Activated CD8-positive, alpha-beta memory T cell treated with anti-CD3 and anti-CD28 coated beads for 1 hour (primary cell): ENCODE measurements at places on chromosomes 1 and 21.

GRCh38 chr1:243513726-243514491 lies 258.1 kb downstream of the SDCCAG8 start:
- no peak for DNase-seq

DNA sequence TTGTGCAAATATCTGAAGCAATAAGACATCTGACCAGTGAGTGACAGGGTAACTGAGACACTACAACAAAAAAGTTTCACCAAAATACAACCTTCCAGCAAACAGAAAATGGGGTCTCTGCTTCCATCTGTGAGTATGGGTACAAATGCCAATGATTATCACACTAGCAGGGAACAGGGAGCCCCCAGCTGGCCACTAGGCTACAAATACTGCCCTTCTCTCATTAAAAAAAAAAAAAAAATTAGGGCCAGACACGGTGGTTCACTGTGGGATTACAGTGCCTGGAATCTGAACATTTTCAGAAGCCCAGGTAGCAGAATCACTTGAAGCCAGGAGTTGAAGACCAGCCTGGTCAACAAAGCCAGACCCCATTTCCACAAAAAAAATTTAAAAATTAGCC lies 48.4 kb upstream of the EDARADD start:
- no peak for DNase-seq

GRCh38 chr21:18058731-18059398 lies 185.8 kb upstream of the CHODL start:
- DNase-seq: no peak

- DNase-seq: no peak
Measured at GRCh38 chr1:235403593-235403992, 36.4 kb downstream of the TBCE start.

- no peak for DNase-seq
Measured at GRCh38 chr1:14666962-14667650, 68.6 kb downstream of the KAZN start.

DNA sequence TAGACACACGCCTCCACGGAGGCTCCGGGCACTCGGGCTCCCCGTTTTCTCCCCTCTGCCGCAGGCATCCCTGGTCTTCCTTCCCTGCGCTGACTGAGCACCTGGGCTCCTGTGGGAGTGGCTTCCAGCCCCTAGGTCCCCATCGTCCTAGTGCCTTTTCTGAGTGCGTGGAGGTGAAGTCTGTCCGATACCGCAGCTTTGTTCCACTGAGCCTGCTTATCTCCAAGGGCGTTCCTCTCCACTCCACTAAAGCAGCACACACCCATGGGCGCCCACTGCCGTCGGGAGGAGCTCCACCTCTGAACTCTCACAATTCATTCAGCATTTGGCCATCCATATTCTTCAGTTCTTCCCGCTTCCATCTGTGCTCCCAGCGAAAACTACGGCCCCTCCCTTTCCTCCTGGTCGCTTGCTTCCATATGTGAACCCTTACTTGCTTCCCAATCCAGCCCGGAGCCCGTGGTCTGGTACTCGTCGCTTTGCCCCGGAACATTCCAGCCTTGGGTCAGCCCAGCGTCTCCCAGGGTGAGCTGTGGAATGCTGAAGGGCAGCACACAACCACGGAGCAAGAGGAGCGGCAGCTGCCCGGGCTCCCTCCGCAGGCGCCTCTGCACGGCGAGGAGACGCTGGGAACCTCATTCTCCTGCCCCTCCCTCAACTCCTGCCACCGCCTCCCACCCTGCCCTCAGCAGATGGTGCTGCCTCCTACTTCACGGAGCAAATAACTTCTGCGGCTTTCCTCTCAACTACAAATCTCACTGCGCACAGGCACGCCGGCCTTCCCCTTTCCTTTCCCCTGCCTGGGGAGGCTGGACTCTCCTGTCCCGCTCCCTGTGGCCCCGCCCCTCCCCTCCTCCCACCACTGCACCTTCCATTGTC lies 27.5 kb downstream of the ATP8B2 start:
- no peak for DNase-seq

GRCh38 chr1:163876546-163876945 lies 554.8 kb downstream of the NUF2 start:
- DNase-seq: no peak

DNA sequence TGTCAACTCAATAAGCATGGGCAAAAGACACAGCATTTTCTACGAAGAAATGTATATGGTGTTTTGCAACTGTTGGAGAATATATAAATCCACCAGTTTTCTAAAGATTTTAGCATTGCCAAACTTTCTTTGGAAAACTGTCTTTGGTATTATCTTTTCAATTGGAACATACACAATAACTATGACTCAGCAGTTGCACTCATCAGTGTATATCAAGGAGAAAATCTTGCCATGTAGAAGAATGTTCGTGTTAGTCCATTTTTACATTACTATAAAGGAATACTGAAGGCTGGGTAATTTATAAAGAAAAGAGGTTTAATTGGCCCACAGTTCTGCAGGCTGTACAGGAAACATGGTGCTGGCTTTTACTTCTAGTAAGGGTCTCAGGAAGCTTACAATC lies 41.1 kb downstream of the PRKAA2 start:
- DNase-seq: no peak

DNA sequence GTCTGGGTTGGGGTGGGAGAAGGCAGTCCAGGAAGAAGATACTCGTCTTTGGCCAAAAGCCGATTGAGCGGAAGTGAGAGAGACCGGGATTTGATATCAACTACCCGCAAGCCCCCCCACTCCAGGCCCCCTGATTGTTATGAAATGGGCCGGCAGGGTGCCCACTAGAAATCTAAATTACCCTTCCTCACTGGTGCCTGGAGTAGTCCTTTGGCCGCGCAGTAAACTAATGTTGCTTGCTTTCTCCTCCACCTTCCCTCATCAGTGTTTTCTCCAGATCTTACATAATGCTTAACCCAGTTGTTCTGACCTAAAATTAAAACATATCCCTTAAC lies 119.2 kb upstream of the BARHL2 start:
- DNase-seq: no peak

- no peak for DNase-seq
Measured at GRCh38 chr1:34129630-34130029, 35.4 kb downstream of the CSMD2 start.

DNA sequence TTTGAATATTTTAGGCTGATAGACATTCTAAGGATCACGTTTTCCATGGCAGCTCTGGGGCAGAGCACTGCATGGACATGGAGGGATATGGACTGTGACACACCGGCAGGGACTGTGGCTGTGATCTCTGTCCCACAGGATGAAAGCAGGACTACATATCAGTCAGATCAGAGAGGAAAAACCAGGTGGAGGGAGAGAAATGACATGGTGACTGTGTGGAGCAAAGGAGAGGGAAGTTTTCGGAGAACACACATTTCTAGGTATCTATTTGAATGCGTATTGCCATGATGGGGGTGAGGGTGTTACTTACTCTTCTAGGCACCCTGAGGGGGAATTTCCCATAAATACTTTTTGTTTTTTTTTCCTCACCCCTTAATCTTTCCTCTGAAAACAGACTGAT lies 3.2 kb upstream of the CD1C start:
- DNase-seq: no peak

- no peak for DNase-seq
Measured at GRCh38 chr1:96934282-96934681, 212.7 kb downstream of the PTBP2 start.

GRCh38 chr1:16644193-16644481 lies 22.6 kb downstream of the RNU1-3 start:
- no peak for DNase-seq

DNA sequence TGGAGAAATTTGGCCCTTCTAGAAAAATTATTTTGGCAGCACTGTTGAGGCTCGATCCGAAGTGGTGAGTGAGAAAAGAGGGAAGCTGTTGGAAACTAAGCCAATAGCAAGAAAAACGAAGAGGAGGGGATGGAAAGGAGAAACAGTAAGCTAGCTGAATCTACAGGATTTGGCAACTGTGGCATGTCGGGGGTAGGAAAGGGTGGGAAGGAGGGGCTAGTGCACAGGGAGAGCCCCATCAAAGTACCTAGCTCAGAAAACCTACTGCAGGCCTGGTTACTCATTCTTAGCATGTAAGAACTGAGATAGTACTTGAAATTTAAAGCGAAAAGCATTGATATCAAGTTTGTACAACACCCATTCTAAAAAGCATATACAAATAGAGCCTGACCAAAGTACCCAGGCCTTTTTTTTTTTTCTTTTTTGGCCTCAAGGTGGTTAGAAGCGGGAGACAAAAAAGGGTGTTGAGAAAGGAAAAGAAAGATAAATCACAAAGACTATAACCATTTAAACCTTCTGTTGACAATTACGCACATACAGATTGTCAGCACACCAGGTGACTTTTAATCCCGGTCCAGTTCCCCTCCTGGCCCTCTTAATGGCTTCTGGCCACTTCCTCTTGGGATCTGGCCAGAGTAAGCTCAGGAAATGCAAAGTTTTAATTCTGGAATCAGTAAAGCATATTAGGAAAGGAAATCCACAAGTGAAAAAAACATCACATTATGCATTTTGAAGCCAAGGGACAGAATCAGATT lies 50.4 kb downstream of the SLC16A1 start:
- no peak for DNase-seq

DNA sequence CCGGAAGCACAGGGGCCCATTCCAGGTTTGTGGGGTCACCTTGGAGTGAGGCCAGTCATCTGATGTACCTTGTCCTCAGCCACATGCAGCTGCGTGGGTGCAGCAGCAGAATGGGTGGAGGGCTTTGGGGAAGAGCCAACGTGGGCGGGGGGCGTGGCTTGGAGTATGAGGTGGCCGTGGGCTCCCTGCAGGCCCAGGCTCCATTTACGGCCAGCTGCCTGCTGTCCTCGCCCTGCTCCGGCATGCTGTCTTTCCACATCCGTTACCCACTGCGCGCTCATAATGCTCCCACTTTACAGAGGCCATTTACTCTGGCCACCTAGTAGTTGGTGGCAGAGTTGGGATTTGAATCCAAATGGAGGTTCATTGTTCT lies 27.8 kb upstream of the TINAGL1 start:
- DNase-seq: no peak

DNA sequence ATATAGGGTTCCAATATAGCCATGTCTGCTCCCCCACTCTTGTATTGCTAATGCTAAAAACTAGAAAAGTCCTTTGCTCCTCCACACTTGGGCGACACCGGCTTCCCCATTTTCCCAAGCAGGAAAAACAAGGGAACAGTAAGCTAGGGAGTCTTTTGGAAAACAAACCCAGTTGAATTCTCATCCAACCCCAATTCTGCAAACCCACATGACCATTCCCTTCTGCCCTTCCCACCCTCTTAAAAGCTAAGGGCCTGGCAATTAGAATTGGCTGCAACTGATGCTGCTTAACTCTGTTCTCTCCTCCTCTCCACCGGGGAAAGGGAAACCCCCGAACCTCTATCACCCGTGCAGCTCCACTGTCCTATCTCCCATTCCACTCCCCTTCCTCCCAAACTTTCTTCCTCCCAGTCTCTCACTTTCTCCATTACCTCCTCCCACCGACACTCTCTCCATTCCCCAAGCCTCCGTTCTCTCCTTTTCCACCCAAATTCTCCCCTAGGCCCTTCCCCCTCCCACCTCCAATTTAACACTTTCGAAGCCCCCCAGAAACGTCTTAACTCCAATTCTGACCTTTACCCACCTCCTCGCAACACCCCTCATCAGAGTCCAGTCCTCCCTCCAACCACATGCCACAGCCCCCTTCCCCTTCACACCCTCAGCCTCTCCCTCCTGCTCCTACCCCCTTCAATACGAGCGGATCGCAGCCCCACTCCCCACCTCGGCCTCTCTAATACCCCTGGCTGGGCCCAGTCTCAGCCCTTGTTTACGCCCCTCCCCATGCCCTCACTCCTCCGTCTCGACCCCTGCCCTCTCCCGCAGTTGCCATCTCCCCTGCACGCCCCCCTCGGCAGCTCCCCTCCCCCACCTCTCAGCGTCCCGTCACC lies 701 bp downstream of the DEDD start:
- no peak for DNase-seq

DNA sequence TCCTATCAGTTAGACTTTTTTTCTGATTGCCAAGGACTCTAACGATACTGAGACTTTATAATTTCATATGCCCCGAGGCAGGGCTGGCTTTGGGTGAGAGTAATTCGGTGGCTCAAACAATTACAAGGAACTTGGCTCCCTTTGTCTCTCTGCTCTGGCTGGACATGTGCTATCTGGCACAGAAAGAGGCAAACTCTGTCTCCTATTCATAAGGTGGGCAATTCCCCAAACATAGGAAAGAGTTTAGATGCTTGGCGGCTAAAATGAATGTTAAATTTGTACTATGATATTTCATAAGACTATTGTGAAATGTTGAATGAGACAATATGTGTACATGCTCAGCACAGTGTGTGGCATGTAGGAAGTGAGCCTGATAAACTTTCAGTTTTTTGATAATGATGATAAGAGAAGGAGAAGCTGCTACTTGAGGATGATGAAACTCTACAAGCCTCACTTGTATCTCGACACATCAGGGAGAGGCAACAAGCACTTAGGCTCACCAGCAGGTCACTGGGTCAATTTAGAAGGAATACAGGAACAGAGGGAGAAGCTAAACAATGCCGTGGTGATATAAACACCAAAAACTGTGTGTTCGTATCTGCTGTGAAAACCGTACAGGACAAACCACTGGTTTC lies 12.6 kb upstream of the NTPCR start:
- DNase-seq: no peak

- no peak for DNase-seq
Measured at GRCh38 chr1:211724687-211725196, 49.3 kb upstream of the NEK2 start.

- no peak for DNase-seq
Measured at GRCh38 chr1:37922767-37923550, 23.9 kb downstream of the INPP5B start.

DNA sequence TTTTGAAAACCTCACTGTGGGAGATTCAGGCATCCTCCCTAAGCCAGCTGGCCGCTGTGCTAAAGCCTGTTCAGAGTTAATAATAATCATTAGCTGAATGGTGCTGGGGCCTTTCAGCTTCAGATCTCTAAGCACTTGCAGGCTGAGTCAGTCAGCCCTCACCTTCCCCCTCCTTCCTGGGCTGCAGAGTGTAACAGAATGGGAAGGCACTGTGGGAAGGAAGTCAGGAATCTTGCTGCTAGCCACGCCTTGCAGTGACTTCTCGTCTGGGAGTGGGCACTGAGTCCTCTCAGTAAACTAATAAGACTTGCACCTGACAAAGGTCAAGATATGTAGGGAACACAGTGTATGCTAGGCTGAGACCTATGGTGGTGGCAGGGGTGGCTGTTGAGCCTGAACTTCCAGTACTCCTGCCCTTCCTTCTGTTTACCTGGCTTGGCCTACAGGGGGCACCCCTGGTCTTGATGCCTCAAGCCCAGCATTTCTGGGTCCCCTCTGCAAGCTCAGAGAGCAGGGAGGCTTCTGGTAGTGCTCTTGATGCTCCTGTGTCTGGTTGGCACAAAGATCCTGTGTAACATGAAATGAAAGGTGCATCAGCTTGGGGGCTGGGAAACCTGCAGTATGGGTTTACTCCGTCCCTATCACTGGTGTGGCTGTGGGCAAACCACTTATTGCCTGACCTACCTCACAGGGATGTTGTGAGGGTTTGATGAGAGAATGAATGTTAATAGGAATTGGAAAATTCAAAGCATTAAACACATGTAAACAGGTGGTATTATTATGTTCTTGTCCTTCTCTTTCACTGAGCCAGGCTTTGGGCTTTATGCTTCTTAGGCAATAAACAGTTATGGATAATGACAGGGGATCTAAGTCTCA lies 6.0 kb downstream of the CYB561D1 start:
- no peak for DNase-seq

- no peak for DNase-seq
Measured at GRCh38 chr1:44313265-44313918, 41.7 kb downstream of the ERI3 start.

- DNase-seq: no peak
Measured at GRCh38 chr1:51745304-51745570, 128.3 kb downstream of the OSBPL9 start.
